ENCODE measurements at places on chromosomes 2 and 18.

- no peak for DNase-seq
Observed at GRCh38 chr2:100142393-100142792, at the start of gene AFF3. AFF3 (minus strand) TSS chr2:100142590; CDS start chr2:100104454, 38,136 bp downstream.

DNA sequence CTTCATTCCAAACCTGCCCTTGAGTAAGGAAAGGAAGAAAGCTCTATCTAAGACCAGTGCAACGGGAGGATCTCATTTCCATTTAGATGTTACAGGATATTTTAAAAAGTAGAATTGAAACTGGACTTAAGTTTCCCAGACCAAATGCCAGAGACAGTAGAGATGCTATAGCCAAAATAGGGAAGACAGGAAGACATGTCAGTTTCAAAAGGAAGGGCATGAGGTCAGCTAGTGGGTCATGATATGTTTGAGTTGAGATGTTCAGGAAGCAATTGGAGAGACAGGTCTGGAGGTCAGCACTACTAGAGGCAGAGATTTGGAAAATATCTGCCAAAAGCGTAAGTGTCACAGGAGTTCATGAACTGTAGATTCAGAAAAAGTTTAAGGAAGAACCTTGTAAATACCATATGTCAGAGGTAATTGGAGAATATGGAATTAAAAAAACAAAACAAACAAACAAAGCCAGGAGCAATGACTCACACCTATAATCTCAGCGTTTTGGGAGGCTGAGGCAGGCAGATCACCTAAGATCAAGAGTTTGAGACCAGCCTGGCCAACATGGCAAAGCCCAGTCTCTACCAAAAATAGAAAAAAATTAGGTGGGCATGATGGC, 50.8 kb downstream of the EPHA4 start:
- no peak for DNase-seq

DNA sequence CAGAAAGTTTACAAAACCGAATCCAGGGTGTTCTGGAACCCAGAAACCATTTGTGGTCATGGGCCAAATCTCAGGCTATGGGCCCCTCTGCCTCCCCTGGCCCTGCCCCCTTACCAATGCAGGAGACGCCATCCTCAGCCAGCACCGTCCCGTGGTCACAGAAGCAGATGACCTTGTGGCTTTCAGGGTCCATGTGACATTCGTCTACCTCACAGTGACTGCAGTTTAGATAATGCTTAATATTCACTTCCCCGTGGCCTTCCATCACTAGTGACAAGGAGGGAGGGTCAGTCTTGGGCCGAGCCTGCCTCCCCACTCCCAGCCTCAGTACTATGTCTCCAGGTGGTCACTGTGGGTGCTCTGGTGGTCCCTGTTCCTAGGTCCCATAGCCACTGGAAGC, 111.6 kb downstream of the CLIP4 start:
- no peak for DNase-seq

GRCh38 chr2:238157506-238158017, 1.2 kb upstream of the ERFE start:
- DNase-seq: no peak

- no peak for DNase-seq
Observed at GRCh38 chr18:26438980-26439379, 109.4 kb downstream of the KCTD1 start.

GRCh38 chr2:63569740-63570139, 18.5 kb downstream of the WDPCP start:
- DNase-seq: no peak

DNA sequence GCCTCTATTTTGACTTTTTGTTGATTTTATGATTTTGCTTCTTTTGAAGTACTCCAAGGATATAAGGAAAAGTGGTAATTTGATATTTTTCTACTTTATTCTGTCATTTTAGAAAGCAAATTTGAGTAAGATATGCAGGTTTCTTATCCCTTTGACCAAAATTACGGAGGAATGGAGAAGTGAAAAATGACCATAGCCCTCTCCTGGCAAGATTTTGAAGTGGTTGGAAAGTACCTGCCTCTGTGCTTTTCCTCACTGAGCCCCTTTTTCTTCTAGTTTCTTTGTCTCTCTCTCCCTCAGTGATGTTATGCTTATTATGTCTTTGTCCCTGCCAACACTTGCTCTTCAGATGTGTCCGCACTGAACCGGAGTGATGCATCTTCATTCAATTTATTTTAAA, 898.1 kb downstream of the EPHA4 start:
- DNase-seq: no peak

DNA sequence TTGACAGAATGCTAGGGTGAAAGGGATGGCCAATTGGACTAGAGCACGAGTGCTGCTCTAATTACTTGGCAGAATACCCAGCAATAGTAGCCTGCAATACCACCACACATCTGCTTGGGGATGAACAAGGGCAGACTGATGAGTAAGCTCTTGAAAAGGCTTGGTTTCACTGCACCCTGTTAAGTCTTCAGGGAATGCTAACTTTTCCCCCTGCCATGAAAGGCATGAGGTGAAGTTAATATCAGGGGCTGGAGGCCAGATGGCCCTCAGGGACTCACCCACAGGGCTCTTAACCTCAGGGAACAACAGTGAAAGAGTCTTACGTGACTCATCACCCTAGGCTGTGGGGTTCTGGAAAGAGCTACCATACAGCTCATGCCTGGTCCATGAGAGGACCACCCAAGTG, 51.7 kb upstream of the MYL1 start:
- no peak for DNase-seq

DNA sequence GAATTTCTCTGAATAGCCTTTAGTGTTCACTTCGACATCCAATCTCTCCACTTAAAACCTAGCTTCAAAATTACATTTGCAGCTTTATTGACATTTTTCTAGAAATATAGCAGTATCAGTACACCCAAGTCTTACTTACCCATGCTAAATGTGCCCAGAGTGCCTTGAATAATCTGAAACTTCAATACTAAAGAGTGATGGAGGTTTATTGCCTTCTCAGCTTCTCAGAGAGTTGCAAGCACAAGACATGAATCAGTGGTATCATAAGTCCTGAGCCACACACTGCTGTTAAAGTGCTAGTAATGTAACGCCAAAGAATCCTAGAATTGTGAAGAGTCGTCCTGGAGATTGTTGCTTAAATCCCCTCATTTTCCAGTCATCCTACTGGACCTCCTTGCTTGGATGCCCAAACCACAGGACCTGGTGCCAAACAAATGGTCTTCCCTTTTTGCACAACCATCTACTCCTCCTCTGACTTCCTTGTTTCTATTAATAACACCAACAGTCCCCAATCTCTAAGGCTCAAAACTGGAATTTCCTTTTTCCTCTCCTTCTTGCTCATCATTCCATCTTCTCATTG, 83.2 kb upstream of the SPATS2L start:
- no peak for DNase-seq

Measured in fibroblast of skin of left biceps (primary cell).